Cardiac septum (tissue), 1 donor: ENCODE measurements at places on chromosomes 3 and 15. TPM values are rescaled to one million over a fixed set of nuclear protein-coding genes. Genes with fewer than 3 reads are reported as not detected.

The WDR93 gene
- not detected for total RNA-seq

The FGF7 gene
- 7.2 TPM for total RNA-seq

The PHLDB2 gene
- 184 TPM for total RNA-seq

The CCDC174 gene
- 14.7 TPM for total RNA-seq

The GOLGA6B gene
- total RNA-seq: not detected

The KIF15 gene
- 0.30 TPM for total RNA-seq

The ALPK3 gene
- 190 TPM for total RNA-seq

The MYL3 gene
- total RNA-seq: 3,804 TPM

The EFCC1 gene
- 1.7 TPM for total RNA-seq

The AHSG gene
- total RNA-seq: not detected

GRCh38 chr3:170690661-170690981, 104.7 kb upstream of the SLC7A14 start:
- DNase-seq: no peak

GRCh38 chr3:149808209-149808829, 4.7 kb upstream of the RNF13 start:
- DNase-seq: peak; percentile 79

GRCh38 chr3:158713094-158713499, 19.2 kb downstream of the RARRES1 start:
- DNase-seq: no peak

- no peak for DNase-seq
Observed at GRCh38 chr3:52268036-52268435, 10.4 kb downstream of the WDR82 start.

DNA sequence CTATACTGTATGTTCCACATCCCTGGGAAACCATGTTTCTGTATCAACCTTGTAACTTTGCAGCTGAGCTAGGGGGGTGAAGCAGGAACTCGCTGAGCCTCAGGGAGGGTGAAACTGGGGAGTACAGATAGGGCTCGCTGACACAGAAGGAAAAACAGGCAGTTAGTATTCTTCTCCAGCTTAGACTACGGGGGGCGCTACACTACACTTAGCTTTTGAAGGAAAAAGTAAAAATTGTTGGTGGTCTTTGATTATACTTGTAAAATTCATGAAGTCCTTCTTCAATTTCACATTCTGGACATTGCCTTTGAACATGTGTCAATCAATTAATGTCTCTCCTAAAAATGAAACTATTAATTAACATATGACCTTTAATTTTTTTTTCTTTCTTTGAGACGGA, 73.5 kb upstream of the RGMA start:
- DNase-seq: no peak

- DNase-seq: no peak
Observed at GRCh38 chr15:38593524-38593923, 28.9 kb upstream of the RASGRP1 start.

- no peak for DNase-seq
Observed at GRCh38 chr3:177335728-177336127, 138.4 kb upstream of the TBL1XR1 start.

- no peak for DNase-seq
Observed at GRCh38 chr3:23762214-23762613, 43.5 kb upstream of the UBE2E1 start.

DNA sequence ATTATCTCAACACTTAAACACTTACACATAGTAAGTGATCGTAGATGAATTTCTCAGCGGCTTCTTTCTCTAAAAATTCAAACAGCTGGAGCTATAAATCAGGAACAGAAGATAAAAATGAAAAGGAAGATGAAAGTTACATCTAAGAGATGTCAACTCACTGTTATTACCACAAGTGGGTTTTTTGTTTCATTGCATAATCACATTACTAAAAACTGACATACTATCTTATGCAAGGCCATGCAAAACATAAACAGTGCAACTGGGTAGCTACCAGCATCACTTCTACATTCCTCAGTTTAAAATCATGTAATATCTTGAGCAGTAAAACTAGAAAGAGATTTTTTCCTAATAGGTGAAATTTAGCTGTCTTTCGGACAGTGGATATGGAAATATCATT, 14.9 kb downstream of the MINDY4B start:
- DNase-seq: no peak

GRCh38 chr15:100767001-100767825, 112.4 kb upstream of the ALDH1A3 start:
- DNase-seq: peak; percentile 66

GRCh38 chr3:85297291-85297690, 338.5 kb downstream of the CADM2 start:
- DNase-seq: no peak

DNA sequence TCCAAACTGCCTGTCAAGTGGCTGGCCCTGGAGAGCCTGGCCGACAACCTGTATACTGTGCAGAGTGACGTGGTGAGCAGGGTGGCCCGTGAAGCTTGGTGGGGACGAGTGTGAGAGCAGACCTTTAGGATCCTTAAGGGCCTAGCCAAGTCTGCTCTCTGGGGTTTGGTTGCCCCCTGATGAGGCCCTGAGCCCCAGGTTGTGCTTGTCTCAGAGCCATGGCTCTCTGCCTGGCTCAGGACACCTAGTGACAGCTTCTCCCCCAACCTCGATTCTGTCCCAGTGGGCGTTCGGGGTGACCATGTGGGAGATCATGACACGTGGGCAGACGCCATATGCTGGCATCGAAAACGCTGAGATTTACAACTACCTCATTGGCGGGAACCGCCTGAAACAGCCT, 14.4 kb downstream of the TYRO3 start:
- DNase-seq: no peak

DNA sequence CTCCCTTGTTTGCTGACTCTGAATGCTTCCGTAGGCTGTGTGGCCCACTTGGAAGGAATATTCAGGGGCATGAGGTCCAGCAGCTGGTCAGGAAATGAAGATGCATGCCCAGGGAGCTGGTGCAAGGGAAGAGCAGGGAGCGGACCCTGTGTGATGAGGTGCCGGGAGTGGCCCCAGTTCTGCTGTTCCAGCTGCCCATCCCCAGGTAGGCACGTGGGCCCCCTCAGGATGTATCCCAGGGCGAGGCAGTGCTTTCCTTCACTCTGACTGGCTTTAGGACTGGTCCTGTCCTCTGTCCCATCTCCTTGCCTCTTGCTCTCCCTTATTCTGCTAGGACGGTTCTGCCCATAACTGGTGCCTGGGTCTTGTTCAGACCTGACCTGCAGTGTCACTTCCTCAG, 1.1 kb upstream of the FAM3D start:
- DNase-seq: peak; percentile 19

DNA sequence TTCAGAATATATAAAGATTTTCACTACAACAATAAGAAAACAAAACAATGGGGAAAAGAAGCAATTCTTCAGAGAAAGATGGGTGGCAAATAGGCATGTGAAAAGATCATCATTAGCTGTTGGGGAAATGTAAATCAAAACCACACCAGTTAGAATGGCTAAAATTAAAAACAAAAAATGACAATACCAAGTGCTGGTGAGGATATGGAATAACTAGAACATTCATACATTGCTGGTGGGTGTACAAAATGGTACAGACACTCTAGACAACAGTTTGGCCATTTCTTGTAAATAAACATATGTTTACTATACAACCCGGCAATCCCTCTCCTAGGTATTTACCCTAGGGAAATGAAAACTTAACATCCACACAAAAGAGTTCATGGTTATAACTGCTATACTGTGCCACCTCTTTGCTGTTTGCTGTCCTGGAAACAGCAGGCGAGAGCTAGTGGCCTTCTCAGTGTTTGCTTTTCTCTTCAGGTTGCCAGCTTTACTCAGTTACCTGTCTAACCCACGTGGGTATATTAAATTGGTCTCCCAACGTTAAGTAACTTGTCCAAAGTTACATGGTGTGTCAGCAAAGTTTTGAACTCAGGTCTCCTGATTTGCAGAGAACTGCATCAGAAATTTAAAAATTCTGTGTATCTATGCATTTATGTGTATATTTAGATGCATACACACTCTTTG, 4.6 kb upstream of the NIT2 start:
- no peak for DNase-seq

DNA sequence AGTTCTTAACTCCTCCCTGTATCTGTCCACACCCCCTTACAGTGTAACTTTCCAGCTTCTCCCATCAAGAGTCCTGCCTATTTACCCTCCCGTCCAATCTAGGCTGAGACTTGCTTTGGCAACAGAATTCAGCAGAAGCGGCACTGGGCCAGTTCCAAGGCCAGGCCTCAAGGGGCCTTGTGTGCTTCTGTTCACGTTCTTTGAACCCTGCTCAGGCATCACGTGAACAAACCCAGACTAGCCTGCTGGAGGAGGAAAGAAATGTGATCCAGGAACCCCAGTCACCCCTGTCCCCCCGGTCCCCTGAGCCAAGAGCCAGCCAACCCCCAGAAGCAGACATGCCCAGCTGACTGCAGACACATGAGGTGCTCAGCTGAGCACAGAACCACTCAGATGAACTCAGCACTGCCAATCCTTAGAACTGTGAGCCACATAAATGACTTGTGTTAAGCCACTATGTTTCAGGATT, 76.1 kb upstream of the DCLK3 start:
- no peak for DNase-seq

DNA sequence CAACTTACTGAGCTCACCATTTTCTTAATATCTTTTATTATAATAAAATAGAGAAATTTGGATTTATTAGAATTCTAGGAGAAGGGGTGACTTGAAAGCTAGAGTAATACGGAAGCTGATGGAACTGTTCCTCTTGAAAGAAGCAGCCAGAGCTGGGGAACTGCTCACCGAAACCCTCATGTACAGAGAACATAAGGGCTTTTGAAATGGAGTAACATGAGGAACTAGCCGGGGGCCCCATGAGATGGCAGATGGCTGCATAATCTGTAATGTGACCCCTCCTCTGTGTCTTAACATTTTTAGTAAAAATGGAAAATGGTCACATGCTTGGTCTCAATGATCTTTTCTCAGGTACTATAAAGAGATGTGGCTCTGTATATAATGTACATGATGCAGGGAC, 15.7 kb upstream of the DYNC1LI1 start:
- no peak for DNase-seq

GRCh38 chr3:8446845-8447244, 54.8 kb upstream of the LMCD1 start:
- DNase-seq: no peak

GRCh38 chr3:53101956-53102355, 28.3 kb downstream of the RFT1 start:
- DNase-seq: no peak

DNA sequence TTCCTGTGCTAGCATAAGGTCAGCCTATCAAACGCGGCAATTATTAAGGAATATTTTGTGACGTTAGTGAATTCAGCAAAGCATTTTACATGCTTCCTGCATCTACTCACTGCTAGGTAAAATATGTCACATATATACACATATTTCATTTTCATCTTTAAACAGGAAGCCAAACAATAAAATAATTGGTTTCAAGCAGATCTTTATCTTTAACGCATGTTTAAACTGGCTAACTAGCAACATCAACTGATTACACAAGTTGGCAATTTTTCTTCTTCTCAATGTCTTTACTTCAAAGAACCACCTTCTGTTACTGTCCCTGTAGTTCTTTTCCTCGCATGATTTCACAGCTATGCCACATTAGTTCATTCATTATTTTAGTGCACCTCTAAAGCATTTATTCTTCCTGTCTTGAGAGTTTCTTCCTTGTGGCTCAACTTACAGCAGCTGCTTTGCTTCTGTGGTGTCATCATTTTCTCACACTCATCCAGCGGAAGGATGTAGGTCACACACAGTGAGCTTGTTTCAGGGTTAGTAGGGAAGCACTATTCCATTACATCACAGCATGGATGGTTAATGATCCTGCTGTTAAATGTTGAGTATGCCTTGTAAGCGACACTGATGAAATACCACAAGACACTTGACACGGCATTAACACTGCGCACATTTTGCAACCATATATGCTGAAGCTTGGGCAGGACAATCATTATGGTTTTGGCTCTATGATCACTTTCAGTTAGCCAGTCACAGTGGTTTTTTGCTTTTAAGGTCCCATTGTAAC, 2.3 kb upstream of the BCHE start:
- no peak for DNase-seq

DNA sequence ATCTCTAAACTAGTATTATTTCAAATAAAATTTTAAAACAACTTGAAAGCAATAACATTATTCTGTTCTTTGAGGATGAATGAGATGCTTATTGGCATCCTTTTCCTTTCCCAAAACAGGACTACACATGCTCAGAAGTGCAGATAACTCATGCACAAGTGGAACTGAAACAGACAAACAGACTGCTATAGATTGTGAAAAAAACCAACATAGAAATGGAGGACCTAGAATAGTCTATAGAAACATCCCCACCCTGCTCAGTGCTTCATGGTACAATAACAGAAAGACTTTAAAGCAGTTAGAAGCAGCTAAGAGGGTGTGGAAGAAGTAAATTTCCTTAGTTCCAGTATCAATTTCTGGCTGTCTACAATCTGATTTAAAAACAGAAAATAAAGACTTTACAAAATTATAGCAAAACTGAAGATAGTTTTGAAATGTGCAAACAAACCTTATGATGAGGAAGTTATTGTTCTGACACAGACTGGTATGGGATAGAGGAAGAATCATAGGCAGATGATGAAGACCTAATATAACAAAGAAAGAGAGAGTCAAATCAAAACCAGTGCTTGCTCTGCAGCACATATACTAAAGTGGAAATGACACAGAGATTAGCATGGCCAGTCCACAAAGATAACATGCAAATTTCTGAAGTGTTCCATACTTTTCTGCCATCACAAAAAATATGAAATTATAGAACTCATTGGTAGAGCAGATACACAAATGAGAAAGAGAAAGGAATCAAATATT, 1025.4 kb downstream of the SQOR start:
- no peak for DNase-seq

DNA sequence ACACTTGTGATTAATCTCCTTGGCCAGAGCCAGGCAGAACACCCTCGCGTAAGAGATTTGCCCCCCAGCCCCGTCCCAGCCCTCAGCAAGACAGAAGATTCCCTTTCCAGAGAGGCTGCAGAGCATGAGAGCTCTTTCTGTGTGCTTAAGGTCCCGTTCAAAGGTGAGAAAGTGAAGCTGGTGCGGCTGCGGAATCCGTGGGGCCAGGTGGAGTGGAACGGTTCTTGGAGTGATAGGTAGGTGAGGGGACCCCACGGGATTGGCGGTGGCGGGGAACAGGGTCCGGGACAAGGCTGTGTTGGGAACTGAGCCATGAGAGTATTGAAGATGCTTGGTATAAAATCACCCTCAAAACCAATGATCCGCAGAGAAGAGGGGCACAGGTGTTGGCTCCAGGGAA, 34.8 kb downstream of the CAPN3 start:
- DNase-seq: no peak

DNA sequence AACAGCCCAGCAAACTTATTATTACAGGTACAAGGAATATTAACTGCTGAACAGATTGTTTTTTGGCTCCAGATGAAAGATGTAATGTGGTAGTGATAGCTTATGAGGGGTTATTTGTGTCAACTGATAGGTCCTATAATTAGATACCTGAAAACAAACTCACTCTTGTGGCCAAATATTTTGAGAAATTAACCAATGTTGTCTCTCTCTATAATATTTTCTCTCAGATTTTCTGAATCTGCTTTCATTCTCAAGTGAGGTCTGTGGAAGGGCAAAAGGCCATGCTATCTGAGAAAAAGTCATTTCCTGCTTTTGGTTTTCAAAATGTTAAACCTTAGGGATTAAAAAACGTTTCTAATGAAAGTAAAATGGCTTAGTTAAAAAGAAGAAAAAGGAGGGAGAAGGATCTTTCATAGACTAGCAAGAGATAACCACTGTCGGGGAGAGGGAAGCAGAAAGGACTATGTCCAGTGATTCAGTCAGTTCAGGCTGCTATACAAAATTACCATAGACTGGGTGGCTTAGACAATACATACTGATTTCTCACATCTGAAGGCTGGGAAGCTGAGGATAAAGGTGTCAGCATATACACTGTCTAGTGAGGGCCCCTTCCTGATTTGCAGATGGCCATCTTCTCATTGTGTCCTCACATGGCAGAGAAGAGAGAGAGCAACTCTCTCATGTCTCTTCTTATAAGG, 277.5 kb upstream of the P2RY1 start:
- DNase-seq: no peak

- DNase-seq: no peak
Observed at GRCh38 chr3:13079051-13079450, 5.8 kb upstream of the IQSEC1 start.
